HCT116 (cell line): ENCODE measurements at places on chromosomes 7 and 10.

DNA sequence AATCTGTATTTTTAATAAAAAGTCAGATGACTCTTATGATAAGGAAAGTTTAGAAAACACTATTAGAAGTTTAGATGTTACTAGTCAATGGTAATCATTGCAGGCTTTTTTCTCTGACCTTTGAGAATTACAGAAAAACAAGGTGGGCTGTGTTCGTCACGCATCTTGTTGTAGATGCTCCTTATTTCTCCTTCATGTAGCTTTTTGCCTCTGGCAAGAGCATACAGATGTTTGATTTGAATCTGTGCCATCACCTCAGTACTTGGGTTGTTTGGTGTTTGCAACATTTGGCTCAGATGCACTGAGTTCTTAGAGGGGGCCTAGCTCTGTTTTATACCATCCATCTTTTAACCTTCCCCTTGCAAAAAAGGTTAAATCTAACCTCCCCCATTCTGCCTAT, 11.5 kb downstream of the TAS2R16 start:
- no peaks in the 10 kb centered on the region for H3K4me1 ChIP-seq
- H3K27ac ChIP-seq = no peak overlapping the region
- H3K36me3 ChIP-seq = no peaks in the 10 kb centered on the region
- H3K27me3 ChIP-seq = no peaks in the 10 kb centered on the region

DNA sequence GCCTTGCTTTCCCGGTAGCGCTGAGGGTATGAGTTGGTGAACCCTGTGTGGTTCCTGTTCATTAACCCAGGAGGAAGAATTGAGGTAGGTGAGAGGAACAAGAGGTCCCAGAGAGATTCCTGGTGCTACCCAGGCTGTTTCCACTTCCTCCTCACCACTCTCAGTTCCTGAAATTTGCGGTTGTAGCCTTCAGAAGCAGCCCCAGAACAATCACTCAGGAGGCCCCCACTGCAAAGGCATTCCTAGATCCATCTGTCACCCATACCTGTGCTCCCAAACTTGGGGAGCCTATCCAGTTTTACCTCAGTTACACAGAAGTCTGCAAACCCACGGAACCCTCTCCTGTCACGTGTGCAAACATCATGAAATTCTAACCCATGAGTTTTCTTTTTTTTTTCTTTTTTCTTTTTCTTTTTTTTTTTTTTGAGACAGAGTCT, 9.0 kb upstream of the PIP4K2A start:
- H3K4me3 ChIP-seq = no peak overlapping the region
- DNase-seq = no peak

DNA sequence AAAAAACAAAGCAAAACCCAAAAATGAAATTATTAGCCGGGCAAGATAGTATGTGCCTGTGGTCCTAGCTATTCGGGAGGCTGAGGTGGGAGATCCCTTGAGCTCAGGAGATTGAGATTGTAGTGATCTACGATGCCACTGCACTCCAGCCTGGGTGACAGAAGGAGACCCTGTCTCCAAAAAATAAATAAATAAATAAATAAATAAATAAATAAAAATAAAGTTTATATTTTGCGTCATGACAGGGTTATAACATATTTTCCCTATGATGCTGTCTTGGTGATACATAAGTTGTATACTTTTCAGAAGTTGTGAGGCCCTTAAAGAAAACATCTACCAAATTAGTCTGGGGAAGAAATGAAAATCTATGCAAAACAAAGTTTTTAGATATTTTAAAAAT, 94.5 kb upstream of the MKLN1 start:
- no peak overlapping the region for H3K27ac ChIP-seq
- no peak overlapping the region for H3K4me3 ChIP-seq
- H3K36me3 ChIP-seq = no peaks in the 10 kb centered on the region
- peaks cover 18% of the 10 kb centered on the region for H3K4me1 ChIP-seq
- DNase-seq = no peak
- H3K27me3 ChIP-seq = no peaks in the 10 kb centered on the region

DNA sequence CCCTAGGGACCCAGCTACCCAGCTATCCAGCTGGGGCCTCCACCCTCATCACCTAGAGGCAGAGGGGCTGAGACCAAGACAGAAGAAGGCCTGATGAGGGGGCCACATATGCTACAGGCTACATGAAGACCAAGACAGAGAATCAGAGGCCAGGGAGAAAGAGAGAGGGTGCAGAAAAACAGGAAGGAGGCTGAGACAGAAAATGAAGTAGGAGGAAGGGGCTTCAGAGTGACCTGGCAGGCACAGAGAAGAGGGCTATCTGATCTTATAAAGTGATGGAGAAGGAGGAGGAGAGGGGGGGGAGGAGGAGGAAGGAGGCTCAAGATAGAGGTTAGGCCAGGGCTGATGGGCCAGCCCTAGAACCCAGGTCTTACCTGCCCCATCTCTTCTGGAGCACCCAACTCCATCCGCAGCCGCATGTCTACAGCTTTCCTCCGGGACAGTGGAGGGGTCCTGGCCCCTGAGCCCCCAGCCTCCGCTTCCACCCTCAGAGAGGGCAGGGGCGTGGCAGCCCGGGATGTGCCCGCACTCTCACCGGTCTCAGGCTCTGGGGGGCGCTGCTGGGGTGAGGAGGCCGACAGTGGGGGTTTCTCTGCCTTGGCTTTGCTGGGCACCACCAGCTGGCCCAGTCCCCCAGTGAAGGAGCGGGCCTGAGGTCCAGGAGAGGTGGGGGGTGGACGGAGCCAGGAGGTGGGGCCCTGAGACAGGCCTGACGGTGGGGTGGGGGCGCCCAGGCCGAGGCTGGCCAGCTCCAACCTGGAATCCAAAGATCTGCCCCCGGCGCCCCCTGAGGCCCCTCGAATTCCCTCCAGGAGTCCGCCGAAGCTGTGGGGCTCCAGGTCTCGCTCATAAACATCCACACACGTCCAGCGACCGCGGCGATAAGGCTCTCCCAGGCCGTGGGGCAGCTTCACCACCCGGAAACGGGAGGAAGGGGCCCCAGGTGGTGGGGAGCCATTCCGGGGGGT, 1.8 kb downstream of the TSC22D4 start:
- no peak for DNase-seq
- peaks cover 27% of the 10 kb centered on the region for H3K4me1 ChIP-seq
- H3K27me3 ChIP-seq = no peaks in the 10 kb centered on the region

DNA sequence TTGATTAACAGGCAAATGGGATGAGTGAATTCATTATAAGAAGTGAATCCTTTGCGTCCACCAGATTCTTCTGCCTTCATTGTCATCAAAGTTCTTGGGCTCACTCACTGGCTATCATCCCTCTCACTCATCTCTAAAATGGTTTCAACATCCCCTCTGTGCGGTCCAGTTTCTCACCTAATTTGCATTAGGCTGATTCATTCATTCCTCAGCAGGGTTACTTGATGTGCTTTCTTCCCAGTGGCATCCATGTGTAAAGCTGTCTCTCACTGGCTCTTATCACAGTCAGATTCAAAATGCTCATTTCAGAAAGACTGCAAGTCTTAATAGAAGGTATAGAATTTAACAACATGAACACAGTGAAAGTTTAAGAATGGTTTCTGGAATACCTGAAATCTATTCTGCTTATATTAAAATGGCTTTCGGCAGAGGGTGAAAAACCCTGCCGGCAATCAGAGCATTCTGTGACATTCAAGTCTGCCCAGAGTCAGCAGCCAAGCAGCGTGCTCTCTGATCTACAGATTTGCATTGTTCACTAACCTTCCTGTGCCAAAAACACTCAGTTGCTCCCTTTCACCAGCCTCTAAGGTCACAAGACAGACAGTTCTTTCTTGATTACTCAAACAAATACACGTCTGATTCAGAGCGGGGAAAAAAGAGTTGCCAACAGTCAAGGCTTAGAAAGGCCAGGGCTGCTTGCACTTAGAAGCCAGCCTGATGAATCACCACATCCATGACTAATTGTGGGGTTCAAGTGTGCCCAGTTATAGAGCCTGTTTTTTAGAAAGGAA, 106.7 kb downstream of the TES start:
- peak overlapping the region; percentile 89 for H3K27ac ChIP-seq
- no peaks in the 10 kb centered on the region for H3K27me3 ChIP-seq
- peak overlapping the region; percentile 34 for H3K4me3 ChIP-seq
- H3K4me1 ChIP-seq = peaks cover 29% of the 10 kb centered on the region
- no peaks in the 10 kb centered on the region for H3K36me3 ChIP-seq

GRCh38 chr10:3803927-3804741, 19.1 kb upstream of the KLF6 start:
- no peaks in the 10 kb centered on the region for H3K27me3 ChIP-seq
- peaks cover 36% of the 10 kb centered on the region for H3K4me1 ChIP-seq
- H3K36me3 ChIP-seq = no peaks in the 10 kb centered on the region
- no peak overlapping the region for H3K4me3 ChIP-seq

DNA sequence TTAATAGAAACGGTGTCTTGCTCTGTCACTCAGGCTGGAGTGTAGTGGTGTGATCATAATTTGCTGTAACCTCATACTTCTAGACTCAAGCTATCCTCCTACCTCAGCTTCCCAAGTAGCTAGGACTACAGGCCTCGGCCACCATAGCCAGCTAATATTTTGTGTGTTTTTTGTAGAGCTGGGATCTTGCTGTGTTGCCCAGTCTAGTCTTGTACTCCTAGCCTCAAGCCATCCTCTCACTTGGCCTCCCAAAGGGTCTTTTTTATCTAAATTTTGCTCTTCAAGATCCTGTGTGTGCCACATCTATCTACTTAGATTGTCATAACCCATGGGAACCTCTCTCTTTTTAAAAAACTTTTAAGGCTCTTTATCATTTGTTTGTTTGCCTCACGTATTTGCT, 50.5 kb downstream of the ANKIB1 start:
- H3K36me3 ChIP-seq = no peaks in the 10 kb centered on the region
- no peak overlapping the region for H3K4me3 ChIP-seq
- no peaks in the 10 kb centered on the region for H3K27me3 ChIP-seq

- H3K27ac ChIP-seq = no peak overlapping the region
- H3K36me3 ChIP-seq = no peaks in the 10 kb centered on the region
- peaks cover 14% of the 10 kb centered on the region for H3K4me1 ChIP-seq
- no peaks in the 10 kb centered on the region for H3K27me3 ChIP-seq
- H3K4me3 ChIP-seq = no peak overlapping the region
These were observed 56.2 kb downstream of the EEPD1 start for GRCh38 chr7:36208997-36209813.

GRCh38 chr7:43175570-43176200, 63.2 kb downstream of the HECW1 start:
- no peaks in the 10 kb centered on the region for H3K36me3 ChIP-seq
- no peak overlapping the region for H3K4me3 ChIP-seq
- DNase-seq = no peak
- H3K27ac ChIP-seq = no peak overlapping the region
- H3K27me3 ChIP-seq = no peaks in the 10 kb centered on the region

DNA sequence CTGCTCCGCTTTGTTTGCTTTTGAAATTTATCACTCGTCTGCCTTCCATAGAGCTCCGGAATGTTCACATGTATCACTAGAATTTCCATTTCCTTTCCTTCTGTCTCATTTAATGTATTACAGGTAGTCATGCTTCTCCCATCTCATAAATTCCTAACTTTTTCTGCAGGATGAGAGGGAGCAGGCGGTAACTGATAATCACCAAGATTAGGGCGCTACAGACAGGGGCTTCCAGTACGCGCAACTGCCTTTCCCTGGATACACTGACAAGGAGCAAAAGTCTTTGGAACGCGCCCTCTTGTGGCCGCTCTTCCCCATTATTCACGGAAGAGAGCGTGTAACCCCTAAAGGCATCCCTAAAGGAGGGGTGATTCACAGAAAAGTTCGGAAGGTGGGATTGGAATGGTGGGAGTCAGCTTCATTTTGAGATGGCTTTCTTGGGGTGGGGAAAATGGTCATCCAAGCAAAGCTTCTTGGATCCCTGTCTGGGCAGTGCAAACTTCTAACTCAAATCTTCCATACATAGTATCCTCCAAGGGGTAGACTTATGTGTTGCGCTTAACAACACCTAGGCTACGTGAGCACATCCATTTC, 6.5 kb downstream of the INHBA start:
- H3K36me3 ChIP-seq = no peaks in the 10 kb centered on the region
- no peak overlapping the region for H3K4me3 ChIP-seq
- peak; percentile 39 for DNase-seq
- no peaks in the 10 kb centered on the region; the same call in 1 of the 2 replicates for H3K4me1 ChIP-seq
- H3K27ac ChIP-seq = no peak overlapping the region
- H3K27me3 ChIP-seq = no peaks in the 10 kb centered on the region

DNA sequence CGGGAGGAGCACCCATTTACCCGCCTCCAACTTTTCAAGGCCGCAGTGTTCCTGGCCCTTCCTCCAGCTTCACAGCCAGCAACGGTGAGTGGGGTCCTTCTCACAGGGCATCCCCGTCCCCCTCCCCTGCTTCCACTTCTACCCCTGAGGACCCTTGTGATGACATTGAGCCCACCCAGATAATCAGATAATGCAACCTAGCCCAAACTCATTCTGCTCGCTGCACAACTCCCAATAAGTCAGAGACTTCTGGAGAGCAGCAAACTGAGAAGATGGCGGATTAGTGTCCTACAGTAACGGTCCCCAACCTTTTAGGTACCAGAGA, 74.5 kb downstream of the OAT start:
- H3K27me3 ChIP-seq = no peaks in the 10 kb centered on the region
- no peak for DNase-seq
- H3K27ac ChIP-seq = no peak overlapping the region
- H3K4me1 ChIP-seq = no peaks in the 10 kb centered on the region
- H3K4me3 ChIP-seq = no peak overlapping the region

DNA sequence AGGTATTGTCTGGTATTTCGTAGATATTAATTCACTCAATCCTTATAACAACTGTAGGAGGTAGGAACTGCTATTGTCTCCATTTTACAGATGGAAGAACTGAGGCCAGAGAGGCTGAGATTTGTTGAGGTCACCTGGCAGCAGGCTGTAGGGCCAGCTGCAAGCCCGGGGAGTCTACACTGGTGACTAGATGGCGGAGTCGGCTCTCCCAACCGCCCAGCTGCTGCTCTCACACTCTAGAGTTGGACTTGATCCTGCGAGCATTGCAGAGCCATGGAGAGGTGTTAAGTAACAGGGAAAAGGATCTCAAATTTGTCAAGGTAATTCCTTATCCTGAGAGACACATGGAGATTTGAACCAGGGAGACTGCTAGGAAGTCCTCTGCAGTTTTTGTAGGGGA, 124.1 kb downstream of the CAMK1D start:
- H3K4me1 ChIP-seq = no peaks in the 10 kb centered on the region
- H3K36me3 ChIP-seq = no peaks in the 10 kb centered on the region
- no peak overlapping the region for H3K27ac ChIP-seq
- DNase-seq = no peak
- no peak overlapping the region for H3K4me3 ChIP-seq

GRCh38 chr10:86167762-86168128, 198.8 kb downstream of the GRID1 start:
- DNase-seq = no peak
- H3K36me3 ChIP-seq = no peaks in the 10 kb centered on the region
- no peaks in the 10 kb centered on the region for H3K27me3 ChIP-seq
- peaks cover 7% of the 10 kb centered on the region; the same call in 1 of the 2 replicates for H3K4me1 ChIP-seq
- H3K27ac ChIP-seq = no peak overlapping the region

- no peaks in the 10 kb centered on the region for H3K36me3 ChIP-seq
- peaks cover 20% of the 10 kb centered on the region; the same call in 1 of the 2 replicates for H3K27me3 ChIP-seq
- H3K4me3 ChIP-seq = no peak overlapping the region
- H3K27ac ChIP-seq = no peak overlapping the region
- no peak for DNase-seq
These were observed 6.8 kb upstream of the GJD4 start for GRCh38 chr10:35598379-35598778.
